ENCODE measurements at places on chromosomes 4 and X.

- no peak for DNase-seq
These were observed 31.3 kb downstream of the APBB2 start for GRCh38 chr4:41183021-41183553.

DNA sequence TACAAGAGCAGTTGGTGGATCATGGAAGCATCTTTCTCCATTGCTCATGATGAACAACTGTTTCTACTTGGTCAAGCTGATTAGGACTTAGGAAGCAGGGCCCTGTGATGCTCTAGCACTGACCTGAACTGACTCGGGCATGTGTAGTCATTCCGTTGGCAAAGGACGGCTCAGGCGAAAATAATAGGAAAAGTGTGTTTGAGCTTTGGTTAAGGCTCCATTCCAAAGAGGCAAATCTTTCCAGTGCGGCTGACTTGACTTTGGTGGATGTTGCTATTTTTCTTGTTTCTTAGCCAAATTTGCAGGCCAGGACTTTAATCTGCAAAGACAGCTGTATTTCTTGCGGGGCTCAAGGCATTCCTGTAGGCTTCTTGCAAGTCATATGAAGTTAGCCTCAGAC is 39.5 kb downstream of the ZNF518B start:
- no peak for DNase-seq

- no peak for DNase-seq
These were observed 34.3 kb downstream of the FGFRL1 start for GRCh38 chr4:1045595-1046201.

GRCh38 chrX:12753366-12753765 is 37.8 kb upstream of the PRPS2 start:
- DNase-seq = no peak

- DNase-seq = no peak
These were observed 111.2 kb upstream of the RAPGEF2 start for GRCh38 chr4:158991534-158992155.

- no peak for DNase-seq
These were observed 276.3 kb downstream of the HNRNPD start for GRCh38 chr4:82097504-82097903.

- DNase-seq = no peak
These were observed 50.0 kb downstream of the CLCN5 start for GRCh38 chrX:49972328-49972860.

GRCh38 chrX:149267878-149268813 is 237.0 kb downstream of the IDS start:
- DNase-seq = no peak

- no peak for DNase-seq
These were observed 21.0 kb downstream of the MSN start for GRCh38 chrX:65688403-65688871.
